ENCODE measurements at places on chromosomes 11 and 22.

DNA sequence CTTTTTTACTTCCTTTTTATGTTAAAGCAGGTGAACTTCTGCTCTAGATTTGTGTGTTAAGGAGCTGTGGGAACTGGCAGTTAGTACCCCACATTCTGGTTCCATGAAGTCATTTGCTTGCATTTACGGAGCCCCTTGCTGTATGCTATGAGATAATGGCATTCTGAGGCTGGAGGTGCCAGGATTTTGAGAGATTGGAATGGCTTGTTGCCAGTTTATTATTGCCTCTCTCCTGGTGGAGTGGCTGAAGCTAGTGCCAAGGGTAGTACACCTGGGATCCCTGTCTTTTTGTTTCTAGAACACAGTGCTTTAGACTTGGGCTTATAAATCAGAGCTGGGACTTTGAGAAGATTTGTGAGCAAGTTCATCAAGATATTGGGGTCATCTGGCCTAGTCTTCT, 73.8 kb downstream of the STIM1 start:
- no peak for DNase-seq

GRCh38 chr11:78295347-78295746, 106.6 kb downstream of the USP35 start:
- DNase-seq: no peak

DNA sequence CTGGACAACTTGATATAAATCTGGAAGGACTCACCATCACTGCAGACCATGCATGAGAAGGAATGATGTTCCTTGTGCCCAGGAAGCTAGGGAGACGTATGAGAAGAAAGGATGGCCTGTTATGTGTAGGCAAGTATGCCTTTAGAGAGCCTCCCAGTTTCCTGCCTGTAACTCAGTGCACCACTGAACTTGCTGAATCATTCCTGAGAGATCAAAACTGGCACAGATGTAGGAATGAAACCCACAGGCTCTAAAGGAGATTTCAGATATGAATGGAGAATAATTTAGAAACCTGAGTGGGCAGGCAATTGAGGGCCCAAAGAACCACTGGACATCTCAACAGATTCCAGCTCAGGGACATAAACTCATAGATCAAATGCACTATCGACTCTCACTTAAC, 38.4 kb upstream of the PRSS23 start:
- no peak for DNase-seq

GRCh38 chr22:42929838-42930155, 72.7 kb upstream of the ARFGAP3 start:
- DNase-seq: no peak

DNA sequence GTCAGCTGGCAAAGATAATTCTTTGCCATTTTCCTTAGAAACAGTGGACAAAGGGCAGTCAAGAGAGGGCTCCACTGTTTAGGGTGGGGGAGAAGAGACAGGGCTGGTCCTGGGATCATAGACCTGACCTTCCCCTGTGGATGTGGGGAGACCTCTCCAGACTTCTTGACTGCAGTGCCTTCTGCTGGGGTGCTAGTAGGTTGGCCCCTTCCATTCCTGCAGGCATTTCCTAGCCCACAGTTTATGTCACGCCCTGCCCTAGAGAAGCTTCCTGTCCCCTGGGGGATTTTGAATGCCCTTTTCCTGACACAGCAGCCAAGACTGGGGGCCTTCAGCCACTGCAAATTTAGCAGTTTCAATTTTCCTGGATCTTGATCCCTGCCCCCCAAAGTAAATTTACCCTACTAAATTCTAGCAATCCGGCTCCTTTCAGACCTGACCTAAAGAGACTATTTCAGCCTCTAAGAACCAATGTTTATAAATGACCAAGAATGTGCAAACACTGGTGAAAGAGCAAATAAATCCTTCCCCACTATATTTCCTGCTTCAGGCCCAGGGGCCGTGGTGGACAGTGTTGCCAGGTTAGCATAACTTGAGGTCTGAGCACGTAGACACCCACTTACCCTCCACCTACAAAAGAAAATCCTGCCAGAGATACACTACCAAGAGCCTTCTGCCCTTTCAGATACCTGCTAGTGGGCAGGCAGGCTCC, 58.4 kb downstream of the PPFIBP2 start:
- no peak for DNase-seq

DNA sequence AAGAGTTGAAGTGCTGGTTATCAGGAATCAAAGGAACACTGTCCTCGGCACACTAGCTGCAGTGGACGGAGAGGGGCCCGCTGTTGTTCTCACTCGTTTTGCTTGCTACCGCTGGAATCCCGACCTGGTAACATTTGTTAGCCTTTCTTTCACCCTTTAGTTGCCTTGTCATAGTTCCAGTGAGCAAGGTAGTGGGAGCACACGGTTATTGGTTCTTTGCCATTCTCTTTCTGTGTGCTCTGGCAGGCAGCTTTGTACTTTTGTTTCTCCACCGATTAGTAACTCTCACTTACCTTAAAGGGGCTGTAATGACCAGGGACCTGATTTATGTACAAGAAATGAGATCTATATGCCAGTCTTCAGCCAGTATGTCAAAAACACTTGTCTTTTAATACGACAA, 1.8 kb downstream of the DEPDC7 start:
- no peak for DNase-seq

DNA sequence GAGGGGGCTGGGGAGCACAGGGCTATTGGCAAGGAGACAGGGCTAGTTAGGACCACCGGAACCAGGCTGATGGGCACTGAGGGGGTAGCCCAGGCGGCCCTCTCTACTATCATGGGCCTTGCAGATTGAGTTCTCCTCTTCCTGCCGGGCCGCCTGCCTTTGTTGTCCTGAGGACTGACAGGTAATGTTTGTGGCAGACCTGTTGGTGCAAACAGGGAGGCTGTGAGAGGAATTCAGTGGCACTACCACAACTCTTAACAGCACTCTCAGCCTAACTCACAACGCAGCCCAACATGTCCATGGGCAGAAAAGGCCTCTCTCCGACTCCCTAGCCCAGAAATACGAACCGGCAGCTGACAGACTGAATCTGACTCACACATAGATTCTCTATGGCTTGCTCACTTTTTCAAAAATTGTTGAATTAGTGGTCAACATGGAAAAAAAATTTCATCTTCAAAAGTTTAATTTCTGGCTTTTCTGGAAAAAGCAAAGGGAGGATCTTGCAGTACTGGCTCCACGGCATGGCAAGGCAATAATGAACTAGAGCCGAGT, 11.4 kb downstream of the KCNJ5 start:
- DNase-seq: no peak

GRCh38 chr11:69546735-69547370, 65.4 kb downstream of the LINC01488 start:
- peak; percentile 16 for DNase-seq

GRCh38 chr22:48566741-48567140, 1260.9 kb downstream of the BRD1 start:
- no peak for DNase-seq

- no peak for DNase-seq
Observed at GRCh38 chr22:45717789-45718188, 46.2 kb downstream of the ATXN10 start.

GRCh38 chr11:112388496-112388895, 127.8 kb upstream of the PLET1 start:
- DNase-seq: no peak

- no peak for DNase-seq
Observed at GRCh38 chr11:122984186-122985011, 2.8 kb upstream of the BSX start.

DNA sequence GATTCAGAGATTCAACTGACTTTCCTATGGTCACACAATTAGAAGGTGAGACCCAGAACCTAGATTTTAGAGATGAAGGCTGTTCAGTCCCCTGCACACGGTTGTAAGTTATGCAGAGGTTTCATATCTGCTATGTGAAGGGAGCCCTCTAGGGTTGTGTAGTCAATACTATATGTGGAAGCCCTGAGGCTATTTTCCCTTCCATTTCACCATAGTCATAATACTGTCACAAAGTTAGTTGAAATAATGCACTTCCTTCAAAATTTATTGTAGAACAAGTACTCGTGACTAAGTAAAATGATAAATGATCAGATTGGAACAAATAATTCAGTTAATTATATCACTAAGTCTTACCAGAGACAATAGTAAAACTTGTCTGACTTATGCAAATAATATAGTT, 48.8 kb downstream of the ENDOD1 start:
- DNase-seq: no peak
